ENCODE measurements at places on chromosomes 6 and 20.

- DNase-seq, result no peak
Observed at GRCh38 chr6:7725412-7725811, 487 bp upstream of the BMP6 start.

DNA sequence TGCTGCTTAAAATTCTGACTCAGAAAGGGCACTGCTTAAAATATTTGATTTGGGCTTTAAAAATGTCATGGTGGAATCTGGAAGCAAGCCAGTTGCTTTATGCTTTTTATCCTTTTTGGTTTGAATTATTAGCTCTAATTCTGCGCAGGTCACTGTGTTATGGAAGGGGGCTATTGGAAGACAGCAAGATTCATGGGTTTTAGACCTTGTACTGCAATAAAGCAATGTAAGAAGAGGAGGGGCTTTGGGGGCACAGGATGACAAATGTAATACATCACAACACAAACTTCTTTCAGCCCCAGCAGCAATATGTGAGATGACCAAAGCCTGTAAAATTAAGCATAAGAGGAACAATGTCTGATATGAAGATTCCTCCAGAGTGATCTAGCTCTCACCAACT, 68.4 kb downstream of the TFAP2B start:
- no peak for DNase-seq

- DNase-seq, result no peak
Observed at GRCh38 chr6:47669684-47670513, 28.5 kb upstream of the ADGRF4 start.

- no peak for DNase-seq
Observed at GRCh38 chr6:17984399-17984798, 3.0 kb downstream of the KIF13A start.

DNA sequence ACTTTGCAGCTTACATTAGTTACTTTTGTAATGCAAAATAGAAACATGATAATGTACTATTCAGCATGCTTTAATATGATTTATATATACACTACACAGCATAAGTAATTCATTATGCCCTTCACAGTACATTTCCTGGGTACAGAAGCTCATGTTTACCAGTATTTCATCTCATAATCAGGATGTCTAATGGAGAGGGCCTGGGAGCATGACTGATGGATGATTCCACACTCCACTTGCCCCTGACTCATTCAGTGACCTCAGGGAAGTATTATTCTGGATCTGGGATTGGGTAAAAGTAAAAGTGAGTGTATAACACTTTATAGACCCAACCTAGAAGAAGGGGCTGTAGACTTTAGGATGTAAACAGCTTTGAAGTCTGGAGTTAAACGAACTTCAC, 31.4 kb upstream of the BACH2 start:
- no peak for DNase-seq

DNA sequence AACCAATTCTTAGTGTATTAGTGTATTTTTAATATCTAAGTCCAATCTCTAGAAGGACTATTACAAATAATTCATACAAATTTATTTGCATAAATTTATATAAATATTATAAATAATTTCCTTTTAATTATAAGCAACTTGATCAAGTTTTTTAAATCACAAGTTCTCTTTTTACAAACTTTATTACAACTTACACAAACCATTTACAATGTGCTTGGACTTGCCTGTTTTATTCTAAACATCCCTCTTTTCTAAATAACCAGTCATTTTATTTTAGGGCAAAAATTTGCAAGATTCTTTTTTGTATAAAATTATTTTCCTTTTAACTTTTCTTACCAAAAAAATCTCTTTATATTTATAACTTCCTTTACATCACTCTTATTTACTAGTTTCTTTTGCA, 83.5 kb upstream of the SYNCRIP start:
- DNase-seq, result no peak

- no peak for DNase-seq
Observed at GRCh38 chr6:110529355-110529754, 52.9 kb upstream of the SLC22A16 start.

DNA sequence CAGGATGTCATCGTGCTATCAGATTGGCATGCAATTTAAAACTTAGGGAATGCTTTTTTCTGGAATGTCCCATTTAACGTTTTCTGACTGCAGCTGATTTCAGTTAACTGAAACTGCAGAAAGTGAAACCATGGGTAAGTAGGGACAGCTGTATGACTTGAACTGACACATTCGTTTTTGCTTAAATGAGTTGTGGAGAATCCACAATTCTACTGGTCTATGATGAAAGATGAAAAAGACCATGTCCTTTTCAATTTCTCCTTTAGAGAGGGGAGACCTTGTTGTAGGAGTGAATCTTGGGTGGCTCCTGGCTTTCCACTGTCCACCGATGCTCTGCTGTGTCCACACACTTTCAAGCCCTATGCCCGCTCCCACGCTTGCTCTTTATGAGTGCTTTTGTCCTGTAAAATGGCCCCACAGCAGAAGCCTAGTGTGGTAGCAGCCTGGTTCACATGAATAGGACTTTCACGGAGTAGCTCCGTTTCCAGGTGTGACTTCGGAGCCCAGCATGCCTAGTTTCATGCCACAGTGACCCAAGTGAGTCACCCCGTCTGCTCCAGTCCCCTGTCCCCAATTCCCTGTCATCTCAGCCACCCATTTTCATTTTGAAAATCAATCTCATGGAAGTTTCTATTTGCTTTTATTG, 21.9 kb downstream of the DYNLT1 start:
- no peak for DNase-seq

- DNase-seq, result no peak
Observed at GRCh38 chr6:35469751-35470662, 1.8 kb downstream of the RPL10A start.

DNA sequence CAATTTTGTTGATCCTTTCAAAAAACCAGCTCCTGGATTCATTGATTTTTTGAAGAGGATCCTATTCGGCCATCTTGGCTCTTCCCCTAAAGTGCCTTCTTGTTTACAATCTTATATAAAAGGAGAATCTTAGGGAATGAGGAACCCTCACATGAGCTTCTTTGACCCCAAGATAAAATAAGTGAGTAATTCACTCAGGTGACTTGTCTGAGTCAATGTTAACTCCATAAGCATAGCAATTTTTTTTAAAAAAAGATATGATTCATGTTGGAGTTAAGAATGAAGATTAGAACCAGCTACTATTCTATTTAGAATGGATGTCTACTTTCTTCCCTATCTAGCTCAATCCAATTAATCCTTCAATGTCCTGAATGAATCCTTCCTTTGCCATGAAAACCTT, 21.0 kb downstream of the WASF1 start:
- no peak for DNase-seq

GRCh38 chr20:63425846-63426485, 46.5 kb downstream of the KCNQ2 start:
- no peak for DNase-seq

- DNase-seq, result no peak
Observed at GRCh38 chr20:24880356-24880755, 68.7 kb upstream of the CST7 start.

DNA sequence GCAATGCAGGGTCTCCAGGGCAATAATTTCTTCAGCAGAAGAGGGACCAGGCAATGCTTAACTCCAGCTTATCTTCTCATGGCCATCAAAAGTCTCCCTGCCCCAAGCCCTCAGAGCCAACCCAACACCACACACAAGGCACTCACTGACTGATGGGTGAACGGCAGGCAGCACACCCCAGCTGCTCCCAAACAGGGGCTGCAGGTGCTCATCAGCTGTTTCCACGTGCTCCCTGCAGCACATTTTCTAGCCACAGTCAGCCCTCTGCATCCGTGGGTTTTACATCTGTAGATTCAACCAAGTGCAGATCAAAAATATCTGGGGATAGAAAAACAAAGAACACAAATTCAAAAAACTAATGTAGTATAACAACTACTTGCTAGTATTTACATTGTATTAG, 4.0 kb upstream of the GABRR1 start:
- no peak for DNase-seq

GRCh38 chr20:382291-383115, 1.9 kb downstream of the TRIB3 start:
- no peak for DNase-seq

GRCh38 chr20:50992733-50993457, 30.0 kb downstream of the KCNG1 start:
- DNase-seq, result no peak

GRCh38 chr6:14601490-14601889, 483.9 kb downstream of the CD83 start:
- no peak for DNase-seq

- DNase-seq, result no peak
Observed at GRCh38 chr6:166781331-166781730, 154.3 kb upstream of the RPS6KA2 start.

DNA sequence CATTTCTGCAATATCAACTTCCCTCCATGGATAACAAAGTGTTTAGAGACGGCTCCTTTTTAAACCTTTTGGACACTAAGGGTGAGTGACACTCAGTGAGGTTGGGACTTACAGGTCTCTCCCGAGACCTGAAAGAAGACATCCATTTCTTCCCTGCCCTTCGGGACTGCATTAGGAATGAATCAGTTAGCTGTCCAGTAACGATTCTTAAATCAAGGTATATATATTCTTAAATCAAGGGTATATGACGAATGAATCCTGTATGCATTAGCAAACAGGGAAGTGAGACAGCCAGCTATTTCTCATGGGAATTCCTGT, 52.9 kb downstream of the EDN1 start:
- DNase-seq, result no peak

DNA sequence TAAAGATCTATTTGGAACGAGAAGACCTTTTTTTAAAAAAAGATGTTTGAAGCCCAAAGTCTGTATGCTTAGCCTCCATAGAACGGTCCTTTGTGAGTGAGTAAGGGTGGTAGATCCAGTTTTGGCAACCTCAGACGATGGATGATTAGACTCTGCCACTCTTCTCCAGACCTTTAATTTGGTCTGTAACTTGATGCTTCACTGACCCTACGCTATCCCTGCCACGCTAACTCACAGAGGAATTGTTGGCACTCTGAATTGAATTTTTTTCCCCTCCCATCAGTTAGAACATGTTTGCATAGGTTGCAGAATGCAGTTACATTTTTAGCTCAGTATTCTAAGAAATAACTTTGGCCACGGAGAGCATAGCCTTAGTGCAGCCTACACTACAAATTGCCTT, 15.8 kb upstream of the DEK start:
- DNase-seq, result no peak

GRCh38 chr6:133408132-133408531, 167.0 kb downstream of the EYA4 start:
- DNase-seq, result no peak

DNA sequence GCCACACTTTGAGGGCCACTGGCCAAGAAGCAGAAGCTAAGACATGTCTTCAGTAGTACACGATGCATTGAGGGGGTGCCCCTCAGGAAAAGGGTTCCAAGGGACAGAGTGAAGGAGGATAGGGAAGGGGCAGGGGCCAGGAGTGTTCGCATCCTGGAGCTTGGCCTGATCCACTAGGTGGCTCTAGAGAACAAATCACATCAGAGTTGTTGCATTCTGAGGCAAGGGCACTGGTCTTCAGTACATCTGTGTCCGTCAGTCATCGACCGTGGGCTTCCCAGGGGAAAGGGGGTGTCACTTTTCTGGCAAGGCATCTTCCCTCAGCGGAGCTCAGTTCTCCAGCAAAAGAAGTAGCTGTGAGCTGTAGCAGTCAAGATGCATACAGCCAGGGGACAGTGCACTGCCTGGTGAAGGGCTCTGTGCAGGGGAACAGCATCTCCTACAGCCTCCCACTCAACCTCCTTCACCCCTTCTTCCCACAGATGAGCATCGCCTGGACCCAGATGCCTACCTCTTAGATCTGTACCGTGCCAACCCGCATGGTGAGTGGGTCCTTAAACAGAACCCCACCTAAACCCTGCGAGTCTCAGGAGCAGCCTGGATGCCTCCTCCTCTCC, 47.8 kb downstream of the ARHGAP40 start:
- DNase-seq, result no peak

- DNase-seq, result no peak
Observed at GRCh38 chr20:32304131-32304746, 26.8 kb downstream of the KIF3B start.

- no peak for DNase-seq
Observed at GRCh38 chr6:126199466-126199865, 140.4 kb upstream of the CENPW start.

DNA sequence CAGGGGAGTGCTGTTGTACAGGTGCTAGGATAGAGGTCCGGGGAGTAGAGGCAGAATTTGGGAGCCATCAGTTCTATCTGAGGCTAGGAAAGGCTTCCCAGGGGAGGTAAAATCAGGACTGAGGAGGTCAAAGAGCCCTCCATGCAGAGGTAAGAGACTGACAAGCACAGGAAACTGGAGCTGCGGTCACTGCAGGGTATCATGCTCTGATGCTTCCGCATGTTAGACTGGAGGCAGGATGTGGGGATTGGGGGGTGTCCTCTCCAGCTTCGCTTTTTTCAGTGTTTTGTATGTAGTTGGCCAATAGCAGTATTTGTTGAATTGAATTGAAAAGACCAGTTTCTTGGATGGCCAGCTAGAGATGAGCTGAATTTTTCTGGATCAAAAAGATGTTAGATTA, 87.8 kb downstream of the SLC22A3 start:
- DNase-seq, result no peak

DNA sequence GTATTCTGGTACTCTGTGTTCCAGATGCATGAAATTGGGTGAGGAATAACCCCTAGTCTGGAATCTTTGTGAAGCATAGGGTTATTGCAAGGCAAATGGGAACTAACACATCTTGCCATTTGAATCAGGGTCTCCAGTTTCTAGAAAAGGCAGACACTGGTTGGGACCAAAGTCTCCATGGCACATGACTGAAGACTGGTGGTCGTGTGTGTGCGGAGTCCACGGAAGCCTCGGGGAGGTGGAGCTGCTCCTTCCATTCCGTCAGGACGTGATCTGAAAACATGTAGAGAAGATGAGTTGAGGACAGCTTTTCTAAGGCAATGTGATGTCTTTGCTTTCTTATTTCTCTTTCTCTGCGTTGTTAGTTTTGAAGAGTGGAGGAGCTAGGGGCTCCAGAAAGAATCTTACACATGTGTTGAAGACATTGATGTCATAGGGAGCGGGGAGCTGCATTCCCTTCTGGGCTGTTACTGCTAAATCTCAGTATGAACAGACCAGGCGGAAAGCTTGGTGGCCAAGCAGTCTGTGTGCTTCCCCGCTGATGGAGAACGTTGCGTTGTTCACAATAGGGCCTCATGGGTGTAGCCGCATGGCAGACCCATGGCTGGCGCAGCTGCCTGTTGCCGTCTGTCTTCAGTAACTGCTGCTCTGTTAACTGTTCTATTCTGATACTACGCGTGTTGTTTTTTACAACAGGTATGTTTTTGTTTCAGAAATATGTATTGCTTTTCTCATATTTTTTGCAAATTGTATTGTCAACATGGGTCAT, 4.8 kb upstream of the SLC17A9 start:
- no peak for DNase-seq

DNA sequence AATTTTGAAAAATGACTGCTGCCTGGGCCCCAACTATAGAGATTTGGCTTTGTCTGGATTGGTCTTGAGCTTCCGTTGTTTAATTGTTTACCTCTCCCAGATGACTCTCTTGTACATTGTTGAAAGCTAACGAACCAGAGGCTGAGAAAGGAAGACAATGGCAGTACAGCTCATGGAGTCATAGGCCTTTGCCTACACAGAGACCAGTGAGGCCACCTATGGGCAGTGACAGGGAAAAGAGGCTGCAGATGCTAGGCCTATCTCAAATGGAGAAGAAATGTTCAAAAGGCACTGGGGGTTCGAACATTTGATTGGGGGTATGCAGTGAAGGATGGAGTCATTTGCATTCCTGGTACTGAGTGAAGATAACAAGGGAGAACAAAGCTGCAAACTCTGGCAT, 29.1 kb downstream of the OPN5 start:
- no peak for DNase-seq

All from stimulated activated CD8-positive, alpha-beta memory T cell treated with anti-CD3 and anti-CD28 coated beads, Interleukin-12 subunit alpha, Interleukin-12 subunit beta, amount 100 ng/mL, for 1 hour (primary cell).